Lower lobe of right lung (tissue), 2 donors: ENCODE measurements at places on chromosomes 4 and X. TPM values are rescaled to one million over a fixed set of nuclear protein-coding genes. Genes with fewer than 3 reads are reported as not detected.

- H3K4me3 ChIP-seq, result no peak overlapping the region
- no peaks in the 10 kb centered on the region for H3K4me1 ChIP-seq
- H3K27ac ChIP-seq, result no peak overlapping the region
- H3K36me3 ChIP-seq, result no peaks in the 10 kb centered on the region
- H3K27me3 ChIP-seq, result no peaks in the 10 kb centered on the region
- no peak for DNase-seq
These were observed 2.8 kb upstream of the IL21 start for GRCh38 chr4:122623637-122624166.

- H3K4me1 ChIP-seq, result peaks cover 26% of the 10 kb centered on the region
- H3K4me3 ChIP-seq, result no peak overlapping the region
- no peak overlapping the region for H3K27ac ChIP-seq
- no peaks in the 10 kb centered on the region for H3K27me3 ChIP-seq
- DNase-seq, result no peak
These were observed 19.1 kb downstream of the SLAIN2 start for GRCh38 chr4:48360285-48361011.

DNA sequence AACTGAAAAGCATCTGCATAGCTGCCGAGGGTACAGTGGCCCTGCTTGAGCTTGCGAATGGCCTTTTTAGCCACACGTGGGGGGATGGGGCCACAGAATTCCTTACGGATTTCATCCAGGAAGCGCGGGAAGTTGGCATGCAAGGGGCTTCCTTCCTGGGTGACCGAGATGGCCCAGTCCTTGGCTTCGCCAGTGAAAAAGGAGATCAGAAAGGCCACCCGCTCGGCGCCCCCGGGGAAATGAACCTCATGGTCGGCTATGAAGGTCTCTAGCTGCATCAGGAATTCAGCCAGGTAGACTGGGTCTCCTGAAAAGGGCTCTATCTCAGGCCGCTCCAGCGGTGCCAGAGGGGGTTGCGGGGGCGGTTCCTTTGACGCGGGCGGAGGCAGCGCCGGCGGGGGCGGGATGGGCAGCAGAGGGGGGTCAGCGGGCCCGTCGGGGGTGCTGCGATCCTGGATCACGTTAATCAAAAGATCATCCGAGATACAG, 909 bp downstream of the RTL5 start:
- H3K4me1 ChIP-seq, result peaks cover 14% of the 10 kb centered on the region
- no peaks in the 10 kb centered on the region for H3K27me3 ChIP-seq
- H3K27ac ChIP-seq, result no peak overlapping the region
- H3K4me3 ChIP-seq, result peak overlapping the region; percentile 57
- no peaks in the 10 kb centered on the region for H3K36me3 ChIP-seq

GRCh38 chrX:102966701-102967100, 29.6 kb downstream of the RAB40AL start:
- H3K27me3 ChIP-seq, result no peaks in the 10 kb centered on the region
- H3K36me3 ChIP-seq, result no peaks in the 10 kb centered on the region
- no peak overlapping the region for H3K4me3 ChIP-seq
- no peaks in the 10 kb centered on the region for H3K4me1 ChIP-seq
- no peak overlapping the region for H3K27ac ChIP-seq
- no peak for DNase-seq

GRCh38 chrX:22758807-22759481, 240.8 kb upstream of the DDX53 start:
- no peaks in the 10 kb centered on the region for H3K36me3 ChIP-seq
- H3K27ac ChIP-seq, result no peak overlapping the region
- H3K27me3 ChIP-seq, result no peaks in the 10 kb centered on the region
- no peak overlapping the region for H3K4me3 ChIP-seq

IBSP gene
- total RNA-seq, result not detected
